EH (cell line): ENCODE measurements at places on chromosomes 5 and 9.

- DNase-seq, result no peak
These were observed 652.4 kb downstream of the PDE4D start for GRCh38 chr5:59241119-59241518.

- DNase-seq, result no peak
These were observed 43.7 kb downstream of the LURAP1L start for GRCh38 chr9:12818431-12819000.

DNA sequence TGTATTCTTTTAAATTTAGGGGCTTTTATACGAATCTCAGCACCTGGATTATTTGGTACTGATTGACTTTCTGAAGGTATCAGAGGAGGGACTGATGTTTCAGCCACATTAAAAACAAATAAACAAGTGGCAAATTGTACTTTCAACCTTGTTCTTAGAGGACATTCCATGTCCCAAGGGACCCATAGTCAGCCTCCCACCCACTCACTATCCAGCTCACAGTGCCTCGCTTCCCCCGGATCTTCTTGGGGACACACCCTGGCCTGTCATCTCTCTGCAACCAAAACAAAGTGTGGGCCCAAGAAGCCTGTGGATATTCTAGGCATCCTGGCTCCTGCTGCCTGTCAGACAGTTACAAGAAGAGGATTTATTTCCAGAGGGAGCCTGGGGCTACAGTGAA, 8.8 kb upstream of the BOD1 start:
- DNase-seq, result no peak

DNA sequence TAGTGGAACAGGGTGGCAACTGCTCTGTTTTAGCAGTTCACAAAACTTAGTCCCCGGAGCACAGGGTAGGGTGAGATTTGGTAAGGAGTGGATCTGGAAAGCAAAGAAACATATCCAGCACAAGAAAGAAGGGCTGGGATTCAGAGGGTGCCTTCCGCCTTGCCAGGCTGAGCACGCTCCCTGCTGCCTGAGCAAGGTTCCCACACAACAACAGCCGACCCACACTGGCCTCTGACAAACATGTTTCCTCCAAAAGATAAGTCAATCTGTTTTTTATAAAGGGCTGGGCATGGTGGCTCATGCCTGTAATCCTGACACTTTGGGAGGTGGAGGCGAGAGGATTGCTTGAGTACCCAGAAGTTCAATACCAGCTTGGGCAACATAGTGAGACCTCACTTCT, 45.8 kb downstream of the RAB3C start:
- no peak for DNase-seq

DNA sequence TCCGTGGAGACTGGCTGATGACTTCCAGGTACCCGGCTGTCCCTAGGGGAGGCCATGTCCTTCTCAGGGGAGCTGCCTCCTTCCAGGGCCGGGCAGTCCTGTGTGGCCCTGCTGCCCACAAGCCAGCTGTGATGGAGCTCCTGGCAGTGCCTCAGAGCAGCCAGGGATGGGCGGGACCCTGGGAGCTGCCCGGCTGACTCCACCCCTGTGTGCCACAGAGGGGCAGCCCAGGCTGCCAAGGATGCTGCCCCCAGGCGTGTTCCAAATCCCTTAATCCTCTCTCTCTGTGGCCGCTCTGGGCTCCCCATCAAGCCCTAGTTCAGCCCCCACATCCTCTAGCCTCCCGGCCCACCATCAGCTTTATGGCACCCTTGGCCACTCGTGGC, 7.0 kb upstream of the SCGB3A1 start:
- no peak for DNase-seq

- no peak for DNase-seq
These were observed at the start of gene FLT4 for GRCh38 chr5:180649297-180650039. Gene FLT4 (minus strand): TSS chr5:180649600. CDS start chr5:180649545, 55 bp downstream.

- DNase-seq, result no peak
These were observed 73.2 kb upstream of the PHYKPL start for GRCh38 chr5:178305801-178306200.

DNA sequence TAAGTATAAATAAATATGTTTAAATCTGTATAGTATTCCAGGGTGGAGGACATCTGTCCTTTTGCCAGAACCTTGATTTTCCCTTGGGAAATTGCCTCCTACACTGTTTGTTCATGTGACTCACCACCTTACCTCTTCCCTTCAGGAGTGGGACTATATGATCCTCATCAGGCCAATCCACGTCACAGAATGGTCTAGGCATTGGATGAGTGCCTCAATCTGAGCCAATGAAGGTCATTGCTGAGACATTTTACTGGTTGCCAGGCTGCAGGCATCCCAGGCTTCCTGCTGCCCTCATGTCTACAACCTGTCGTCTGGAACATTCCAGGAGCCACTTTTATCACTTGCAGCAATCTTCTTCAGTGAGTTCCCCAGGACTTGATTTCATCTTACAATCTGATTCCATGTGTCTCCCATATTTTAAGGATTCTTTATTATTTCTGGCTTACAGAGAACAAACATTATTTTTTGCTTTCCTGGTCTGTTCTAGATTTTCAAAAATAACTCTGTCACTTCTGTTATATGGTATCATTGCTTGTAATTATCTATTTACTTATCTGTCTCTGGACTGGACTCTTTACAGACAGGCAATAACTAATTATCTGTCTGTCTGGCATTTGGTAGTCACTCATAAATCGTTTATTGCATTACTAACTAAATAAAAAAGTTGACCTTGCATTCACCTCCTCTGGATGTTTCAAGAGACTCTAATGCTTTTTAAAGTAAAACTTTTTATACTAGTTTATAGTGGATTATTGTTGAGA, 107.3 kb upstream of the APC start:
- peak; percentile 30 for DNase-seq

DNA sequence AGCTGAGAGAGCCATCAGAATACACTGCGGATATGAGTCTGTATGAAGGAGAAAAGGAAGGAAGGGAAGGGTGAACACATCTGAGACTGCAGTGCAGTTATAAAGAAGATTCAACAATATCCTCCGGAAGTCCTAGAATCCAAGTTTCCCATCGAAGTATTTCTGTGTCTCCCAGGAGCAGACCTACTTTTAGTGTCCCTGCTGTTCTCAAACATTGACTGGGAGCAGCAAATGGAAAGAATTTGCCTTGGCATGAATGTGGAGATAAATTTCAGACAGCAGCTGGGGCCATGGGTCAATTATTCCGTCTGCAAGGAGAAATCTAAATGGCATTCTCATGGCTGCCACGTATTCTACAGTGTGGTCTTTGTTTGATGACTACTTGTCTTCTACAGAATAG, 478.1 kb upstream of the SMC2 start:
- DNase-seq, result no peak

DNA sequence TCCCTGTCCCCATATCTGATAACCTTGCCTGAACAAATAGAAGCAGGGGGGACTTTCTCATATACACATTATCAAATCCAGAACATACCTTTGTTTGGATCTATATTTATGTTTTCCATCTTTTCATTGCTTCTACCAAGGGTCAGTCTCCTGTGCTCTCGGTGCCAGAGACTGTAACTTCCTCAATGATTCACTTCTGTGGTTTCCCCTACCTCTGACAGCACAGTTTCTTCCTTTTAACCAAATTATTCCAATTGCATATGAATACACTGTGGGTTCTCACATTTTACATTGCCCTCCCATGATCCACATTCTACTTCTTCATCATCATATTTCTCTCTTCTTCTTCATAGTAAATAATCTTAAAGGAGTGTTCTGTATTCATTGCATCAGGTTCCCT, 32.2 kb downstream of the NMUR2 start:
- no peak for DNase-seq

DNA sequence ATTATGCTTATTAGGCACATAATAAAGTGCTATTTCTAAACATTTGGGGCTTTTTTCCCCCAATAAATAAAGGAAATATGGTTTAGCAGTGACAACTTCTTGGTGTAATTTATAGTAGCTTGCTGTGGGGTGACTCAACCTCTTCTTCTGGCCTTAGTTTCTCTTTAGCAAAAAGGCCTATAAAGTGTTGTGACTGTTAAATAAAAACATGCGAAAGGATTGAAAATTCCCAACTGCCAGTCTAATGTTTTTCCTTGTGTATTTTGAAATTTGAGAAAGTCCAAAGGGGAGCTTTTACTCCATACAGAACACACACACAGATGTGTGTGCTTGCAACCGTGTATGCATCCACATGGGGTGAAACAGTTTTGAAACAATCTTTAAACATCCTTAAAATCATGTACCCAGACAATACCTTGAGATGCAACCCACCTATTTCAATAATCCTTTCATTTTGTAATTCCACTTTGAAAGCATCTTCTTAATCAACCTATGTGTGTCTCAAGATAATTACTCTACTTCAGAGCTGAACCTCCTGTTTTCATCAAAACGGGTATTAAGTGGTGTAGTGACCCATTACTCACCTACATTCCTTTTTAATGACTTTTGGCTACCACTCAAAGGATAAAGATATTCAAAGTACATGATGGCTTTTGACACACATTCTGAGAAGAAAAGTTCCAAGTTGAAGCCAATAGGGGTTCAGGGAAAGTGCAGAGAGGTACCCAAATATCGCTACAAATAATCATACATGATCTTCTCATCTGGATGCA, 123.8 kb downstream of the DROSHA start:
- peak; percentile 70 for DNase-seq

DNA sequence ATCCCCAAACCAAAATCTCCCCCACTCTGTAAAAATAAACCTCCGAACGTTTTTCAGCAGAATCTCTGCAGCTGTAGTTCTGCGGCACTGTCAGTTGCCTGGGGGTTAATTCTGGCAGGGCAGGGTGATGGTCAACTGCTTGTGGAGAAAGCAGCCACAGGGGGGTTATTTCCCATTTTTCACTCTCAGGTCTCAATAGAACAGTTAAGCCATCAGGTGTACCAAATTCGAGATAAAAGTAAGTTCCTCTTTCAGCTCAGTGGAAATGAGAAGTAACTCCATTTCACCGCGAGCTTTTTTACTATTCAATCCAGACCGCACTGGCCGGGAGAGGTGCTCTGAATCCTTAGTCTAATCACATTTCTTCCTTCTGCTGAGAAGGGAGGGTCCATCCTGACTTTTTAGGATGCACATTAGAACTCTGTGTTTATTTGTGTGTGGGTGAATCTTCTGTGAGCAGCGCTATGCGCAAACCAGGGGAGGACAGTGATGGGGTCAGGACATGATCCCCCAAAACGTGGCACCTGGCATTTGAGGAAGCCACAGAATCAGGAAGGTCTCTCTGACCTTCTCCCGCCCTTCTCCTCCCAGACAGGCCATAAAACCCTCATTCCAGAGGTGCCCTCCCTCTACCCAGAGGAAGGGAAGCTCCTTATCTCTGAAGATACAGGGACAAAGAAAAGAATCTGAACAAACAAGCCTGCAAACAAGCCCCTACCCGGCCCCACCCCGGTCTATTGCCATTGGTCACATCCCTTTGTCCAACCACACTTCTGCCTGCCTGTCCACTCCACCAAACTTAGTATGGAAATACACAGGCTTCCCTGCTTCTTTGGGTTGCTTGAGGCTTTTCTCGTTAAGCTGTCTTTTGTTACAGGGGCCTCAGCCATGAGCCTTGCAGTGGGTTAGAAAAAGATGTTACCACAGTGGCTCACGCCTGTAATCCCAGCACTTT, 229.0 kb downstream of the ROR2 start:
- no peak for DNase-seq

- peak; percentile 93 for DNase-seq
These were observed 137.9 kb upstream of the TRIM32 start for GRCh38 chr9:116549061-116549664.

DNA sequence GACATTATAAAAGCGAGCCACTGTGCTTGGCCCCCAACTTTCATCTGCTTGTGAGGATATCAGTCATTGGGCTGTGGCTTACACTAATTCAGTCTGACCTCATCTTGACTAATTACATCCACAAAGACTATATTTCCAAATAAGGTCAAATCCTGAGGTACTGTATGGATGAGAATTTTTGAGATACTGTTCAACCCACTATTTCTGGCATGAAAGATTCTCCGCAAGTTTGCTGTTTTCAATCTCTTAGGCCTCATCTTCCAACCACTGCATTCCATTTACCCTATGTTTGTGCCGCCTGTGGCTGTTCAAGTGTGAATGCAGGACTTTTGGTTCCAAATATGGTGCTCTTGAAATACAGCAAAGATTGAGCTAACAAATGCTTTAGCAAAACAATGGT, 400.9 kb upstream of the SGCD start:
- peak; percentile 71 for DNase-seq

DNA sequence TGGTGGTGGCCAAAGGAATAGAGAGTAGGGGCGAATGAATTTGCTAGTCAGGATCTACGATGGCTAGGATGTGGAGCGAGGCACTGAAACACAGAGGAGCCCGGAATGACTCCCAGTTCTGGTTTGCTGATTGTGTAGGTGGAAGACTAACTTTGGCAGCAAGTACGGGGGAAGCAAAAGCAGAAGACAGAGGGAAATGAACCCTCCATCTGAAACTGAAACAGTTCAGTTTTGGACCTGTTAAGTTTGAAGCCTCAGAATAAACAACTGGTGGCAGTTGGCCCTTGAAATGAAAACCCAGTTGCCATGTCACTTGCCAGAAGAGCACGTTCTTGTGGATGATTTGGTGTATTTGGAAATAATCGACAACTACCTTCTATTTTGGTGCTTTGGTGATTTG, 15.4 kb upstream of the SMIM15 start:
- DNase-seq, result no peak

GRCh38 chr5:173907686-173908371, 19.7 kb downstream of the CPEB4 start:
- peak; percentile 72 for DNase-seq

DNA sequence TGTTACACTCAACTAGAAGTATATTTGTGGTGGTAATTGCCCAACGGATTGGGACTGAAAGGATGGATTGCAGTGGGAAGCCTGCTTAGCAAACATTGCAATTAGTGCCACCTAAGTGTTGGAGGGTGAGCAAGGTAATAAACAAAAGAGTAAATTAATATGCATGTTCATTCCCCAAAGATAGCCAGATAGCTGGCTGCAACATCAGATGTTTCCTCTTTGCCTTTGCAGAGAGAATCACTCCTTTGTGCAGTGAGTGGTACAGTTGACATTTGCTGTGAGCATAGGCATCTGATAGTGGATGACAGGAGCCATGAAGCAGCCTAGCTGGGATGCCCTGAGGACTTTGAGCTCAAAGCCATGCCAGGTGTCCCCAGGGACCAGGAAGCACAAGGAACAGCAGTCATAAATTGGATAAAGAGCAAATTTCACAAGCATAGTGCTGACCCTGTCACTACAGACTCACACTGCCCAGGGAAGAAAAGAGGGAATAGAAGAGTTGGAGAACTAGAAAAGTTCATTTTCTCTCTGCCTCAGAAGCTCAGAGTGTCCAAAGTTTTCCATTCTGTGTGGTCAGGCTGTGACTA, 336.1 kb upstream of the SLC30A5 start:
- no peak for DNase-seq

DNA sequence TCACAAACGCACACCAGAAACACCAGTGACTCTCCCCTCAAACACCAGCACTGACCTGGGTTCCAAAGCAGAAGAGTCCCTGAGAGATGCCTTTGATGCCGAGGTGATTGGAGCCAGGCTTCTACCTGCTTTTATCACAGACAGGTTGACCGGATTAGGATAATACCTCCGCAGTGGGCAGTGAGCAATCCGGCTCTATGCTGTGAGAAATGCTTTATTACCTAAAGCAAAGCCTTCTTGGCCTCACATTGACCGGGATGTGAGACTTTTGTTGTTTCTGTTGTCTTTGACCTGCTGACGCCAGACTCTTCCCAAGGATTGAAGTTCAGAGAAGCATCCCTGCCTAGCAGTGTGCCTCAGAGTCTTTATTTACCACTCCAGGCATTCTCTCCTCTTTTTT, 320.3 kb upstream of the CLINT1 start:
- no peak for DNase-seq
